GM12892 (cell line): ENCODE measurements at places on chromosomes 5 and 9.
A peak's percentile ranks its signal among the peaks of the same experiment; 100 is the strongest.

GRCh38 chr9:131500939-131501541 lies 1.7 kb upstream of the POMT1 start:
- DNase-seq = no peak

DNA sequence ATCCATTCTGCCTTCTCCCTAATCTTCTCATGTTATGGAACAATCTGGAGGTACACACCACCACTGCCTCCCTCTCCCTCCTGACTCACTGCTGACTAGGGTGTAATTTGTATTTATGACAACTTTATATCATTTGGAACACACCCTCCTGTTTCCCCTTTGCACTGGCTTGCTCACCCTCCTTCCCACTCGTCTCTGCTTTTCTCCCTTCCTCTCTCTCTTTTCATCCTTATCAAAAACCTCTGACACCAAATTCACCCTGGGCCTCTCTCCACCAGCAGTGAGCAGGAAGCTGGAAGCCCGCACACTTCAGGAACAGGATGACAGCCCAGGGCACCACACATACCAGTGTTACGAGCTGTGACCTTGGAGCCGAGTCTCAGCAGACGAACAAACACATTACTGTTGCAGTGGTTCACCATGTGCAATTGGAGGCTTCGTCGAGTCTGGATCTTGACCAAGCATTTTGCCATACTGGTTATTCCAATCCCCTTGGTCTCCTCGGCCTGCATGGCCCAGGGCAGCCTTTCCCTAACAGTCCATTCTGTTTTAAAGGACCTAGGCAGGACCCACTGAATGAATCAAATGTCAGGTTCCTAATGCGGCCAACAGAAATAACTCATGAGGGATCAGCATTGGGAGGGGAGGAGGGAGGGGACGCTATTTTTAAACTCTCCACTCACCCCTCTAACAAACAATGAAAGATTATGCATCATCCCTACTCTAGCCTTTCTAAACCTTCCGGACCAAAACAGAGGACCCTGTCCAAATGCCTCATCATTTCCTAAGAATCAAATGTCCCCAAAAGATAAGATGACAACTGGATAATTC lies 203.9 kb upstream of the RASEF start:
- no peak for DNase-seq

DNA sequence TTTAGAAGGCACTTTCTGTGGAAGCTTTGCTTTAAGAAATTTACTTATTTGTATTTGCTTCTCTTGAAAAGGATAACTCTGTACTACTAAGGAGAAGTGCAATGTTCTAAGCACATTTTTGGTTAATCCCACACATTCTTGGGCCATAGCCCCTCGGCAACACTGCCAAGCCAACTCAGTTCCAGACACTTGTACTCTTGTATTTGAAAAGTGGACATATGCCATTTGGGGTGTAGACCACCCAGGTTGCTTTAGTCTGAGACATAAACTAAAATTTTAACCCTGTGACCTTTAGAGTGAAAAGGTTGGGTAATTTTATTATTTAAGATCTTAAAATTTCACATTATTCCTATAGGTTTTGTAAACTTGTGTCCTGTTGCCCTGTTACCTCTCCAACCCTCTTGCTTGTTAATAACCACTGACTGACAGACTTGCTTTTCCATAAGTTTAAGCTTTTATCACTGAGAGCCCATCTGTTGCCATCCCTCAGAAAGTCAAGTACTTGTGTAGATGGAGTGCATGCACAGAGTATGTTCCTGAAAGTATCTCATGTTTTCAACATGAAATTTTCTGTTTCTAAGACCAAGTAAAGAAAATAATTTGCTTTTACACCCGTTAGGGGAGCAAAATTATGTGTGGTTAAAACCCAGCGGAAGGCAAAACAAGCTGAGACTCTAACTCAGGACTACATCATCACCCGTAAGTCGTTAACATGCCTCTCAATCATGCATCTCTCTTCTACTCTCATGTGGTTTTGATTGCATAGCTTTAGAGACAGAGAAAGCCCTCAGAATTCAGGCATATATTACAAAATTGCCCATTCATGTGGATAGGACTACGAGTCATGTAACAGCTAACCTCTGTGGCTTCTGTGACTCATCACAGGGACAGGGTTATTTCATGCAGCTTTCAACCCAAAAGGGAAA lies 117.3 kb downstream of the GDNF start:
- no peak for DNase-seq

DNA sequence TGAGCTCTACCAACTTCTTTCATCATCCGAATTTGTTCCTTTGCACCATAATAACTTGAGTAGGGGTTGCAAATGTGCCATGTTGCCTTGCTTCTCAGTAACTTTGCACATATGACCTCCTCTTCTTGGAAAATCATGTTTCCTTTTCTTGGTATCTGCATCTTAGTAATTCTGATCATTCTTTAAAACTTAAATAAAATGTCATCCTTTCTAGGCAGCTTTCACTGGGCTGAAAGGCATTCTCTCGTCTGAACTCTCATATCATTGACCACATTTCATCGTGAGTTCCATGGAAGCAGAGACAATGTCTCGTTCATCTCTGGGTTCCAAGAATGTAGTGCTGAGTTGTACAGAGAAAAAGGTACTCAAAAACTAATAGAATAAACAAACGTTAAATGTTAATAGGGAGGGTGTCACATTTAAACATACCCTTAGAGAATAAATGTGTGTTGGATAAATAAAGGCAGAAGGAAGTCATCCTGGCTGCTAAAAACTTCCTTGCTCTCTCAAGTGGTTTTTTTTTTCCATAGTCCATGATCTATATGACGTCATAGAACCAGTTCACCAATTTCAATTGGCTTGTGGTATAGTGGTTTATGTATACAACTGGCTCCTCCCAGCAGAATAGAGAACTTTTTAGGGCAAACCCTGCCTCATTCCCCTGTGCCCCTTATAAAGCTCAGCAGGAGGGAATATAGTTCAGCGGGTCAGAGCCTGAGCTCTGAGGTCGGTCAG lies 218.1 kb upstream of the TRIM32 start:
- DNase-seq = no peak

DNA sequence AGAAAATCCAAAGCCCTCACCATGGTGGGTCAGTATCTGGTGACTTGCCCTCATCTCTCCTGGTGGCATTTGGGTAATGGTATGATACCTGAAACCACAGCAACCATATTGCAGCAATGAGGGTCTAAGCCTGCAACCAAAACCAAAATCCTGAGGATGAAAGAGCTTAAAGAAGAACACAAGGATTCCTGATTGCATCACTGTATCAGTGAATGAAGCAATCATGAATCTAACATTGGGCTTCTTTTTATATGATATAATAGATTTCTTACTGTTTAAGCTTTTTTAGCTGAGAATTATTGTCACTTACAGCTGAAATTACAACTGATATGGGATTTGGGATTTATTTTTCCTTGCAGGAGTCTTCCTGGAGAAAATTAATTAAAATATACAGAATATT lies 269.9 kb downstream of the MEF2C start:
- DNase-seq = no peak

GRCh38 chr9:111597852-111598732 lies 1.4 kb downstream of the PTGR1 start:
- peak; percentile 32 for DNase-seq

- DNase-seq = no peak
Observed at GRCh38 chr5:60806591-60807243, 37.4 kb downstream of the ELOVL7 start.

- no peak for DNase-seq
Observed at GRCh38 chr9:92377876-92378275, 26.5 kb downstream of the OGN start.

GRCh38 chr9:16640649-16641048 lies 229.8 kb downstream of the BNC2 start:
- DNase-seq = no peak

- no peak for DNase-seq
Observed at GRCh38 chr9:83934569-83935275, 13.5 kb upstream of the KIF27 start.

GRCh38 chr5:14415024-14415697 lies 166.4 kb upstream of the OTULINL start:
- DNase-seq = no peak

DNA sequence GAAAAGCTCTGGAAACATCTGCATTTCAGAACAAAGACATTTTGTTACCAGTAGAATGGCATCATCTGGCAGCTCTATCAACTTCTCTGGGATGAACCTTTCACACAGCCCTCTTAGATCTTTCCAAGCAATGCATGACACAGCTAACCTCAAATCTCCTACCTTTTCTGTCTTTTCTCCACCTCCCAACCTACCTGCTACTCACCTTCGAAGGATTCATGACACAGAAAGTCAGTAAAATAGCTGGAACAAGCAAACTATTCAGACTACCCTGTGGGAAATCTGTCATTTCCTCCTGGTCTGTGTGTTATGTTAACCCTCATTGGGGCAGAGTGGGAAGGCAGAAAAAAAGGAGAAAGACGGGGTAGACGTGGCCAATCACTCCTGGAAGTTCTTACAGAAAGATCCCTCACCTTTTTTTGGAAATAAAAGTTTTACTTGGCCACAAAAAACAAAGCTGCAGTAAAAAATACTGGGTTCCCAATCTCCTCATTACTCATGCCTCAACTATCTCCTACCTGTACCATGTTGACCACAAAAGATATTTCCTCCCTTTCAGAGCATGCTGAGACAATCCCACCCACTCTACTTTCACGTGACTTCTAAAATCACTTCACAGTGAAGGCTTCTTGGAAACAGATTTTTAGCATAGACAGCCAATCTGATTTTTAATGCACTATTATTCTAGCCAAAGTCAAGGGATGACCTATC lies 362.1 kb upstream of the RFX3 start:
- DNase-seq = no peak

GRCh38 chr5:98499892-98500291 lies 273.6 kb upstream of the RGMB start:
- DNase-seq = no peak

DNA sequence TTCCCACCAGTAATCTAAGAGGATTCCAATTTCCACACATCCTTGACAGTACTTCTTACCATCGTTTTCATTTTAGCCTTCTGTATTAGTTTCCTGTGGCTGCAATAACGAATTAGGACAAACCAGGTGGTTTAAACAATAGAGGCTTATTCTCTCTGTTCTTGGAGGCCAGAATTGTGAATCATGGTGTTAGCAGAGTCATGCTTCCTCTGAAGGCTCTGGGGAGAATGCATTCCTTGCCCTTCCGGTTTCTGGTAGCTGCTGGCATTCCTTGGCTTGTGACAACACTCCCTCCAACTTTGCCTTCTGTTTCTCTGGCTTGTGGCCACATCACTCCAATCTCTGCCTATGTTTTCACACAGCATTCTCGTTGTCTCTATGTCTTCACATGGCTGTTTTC lies 23.5 kb downstream of the RIGI start:
- DNase-seq = no peak

- no peak for DNase-seq
Observed at GRCh38 chr5:102955488-102955887, 164.4 kb downstream of the GIN1 start.

- no peak for DNase-seq
Observed at GRCh38 chr5:68460147-68460798, 244.7 kb downstream of the PIK3R1 start.
